ENCODE measurements at places on chromosomes 3 and 15.

- no peak for DNase-seq
These were observed 38.2 kb downstream of the TRANK1 start for GRCh38 chr3:36906504-36907149.

GRCh38 chr3:106908181-106908938 lies 468.9 kb upstream of the CCDC54 start:
- DNase-seq = no peak

DNA sequence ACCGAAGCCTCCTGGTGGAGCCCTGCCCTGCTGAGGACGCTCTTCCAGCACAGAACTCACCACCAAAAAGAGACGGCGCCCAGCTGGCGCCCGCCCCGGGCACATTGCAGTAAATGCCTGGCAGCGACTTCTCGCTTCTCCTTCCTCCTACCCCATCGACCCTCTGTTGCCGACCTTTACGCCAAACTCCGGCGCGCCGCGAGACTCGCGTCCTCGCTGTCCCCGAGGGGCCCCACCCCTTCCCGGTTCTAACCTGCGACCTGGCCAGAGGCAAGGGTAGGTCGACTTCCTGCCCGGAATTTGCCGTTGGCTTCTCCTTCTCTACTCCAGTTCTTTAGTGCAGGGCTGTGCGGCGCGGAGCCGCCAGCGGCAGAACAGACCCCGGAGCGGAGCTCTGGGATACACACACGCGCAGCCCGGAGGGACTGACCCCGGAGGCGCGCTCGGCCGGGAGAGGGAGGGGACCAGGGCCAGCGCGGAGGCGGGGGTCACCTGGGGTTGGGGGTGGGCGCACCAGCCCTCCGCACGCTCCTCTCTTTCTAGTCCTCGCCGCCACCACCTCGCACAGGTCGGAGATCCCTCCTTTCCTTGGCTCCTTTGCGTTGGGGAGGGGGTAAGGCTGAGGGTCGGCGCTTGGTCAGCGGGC lies 226.6 kb upstream of the AZI2 start:
- DNase-seq = no peak

- no peak for DNase-seq
These were observed 261.5 kb upstream of the LRTM1 start for GRCh38 chr3:55189359-55189801.

- no peak for DNase-seq
These were observed 48.1 kb downstream of the CHSY1 start for GRCh38 chr15:101203607-101204189.

DNA sequence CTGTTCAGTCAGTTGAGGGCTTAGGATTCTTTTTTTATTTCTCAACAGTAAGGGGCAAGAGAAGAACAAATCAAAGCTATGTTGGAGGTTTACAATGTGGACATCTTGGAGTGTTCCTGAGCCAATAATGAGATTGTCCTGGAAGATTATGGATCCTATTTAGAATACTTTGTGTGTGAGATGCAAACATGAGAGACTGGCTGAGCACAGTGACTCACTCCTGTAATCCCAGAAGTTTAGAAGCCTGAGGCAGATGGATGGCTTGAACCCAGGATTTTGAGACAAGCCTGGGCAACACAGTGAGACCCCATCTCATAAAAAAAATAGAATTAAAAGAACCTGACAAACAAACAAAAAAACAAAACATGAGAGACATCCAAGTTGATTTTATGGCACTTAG lies 351.6 kb downstream of the GAP43 start:
- DNase-seq = no peak

GRCh38 chr3:177051411-177051810 lies 145.9 kb downstream of the TBL1XR1 start:
- no peak for DNase-seq

GRCh38 chr3:182717216-182717615 lies 76.1 kb upstream of the ATP11B start:
- DNase-seq = no peak

DNA sequence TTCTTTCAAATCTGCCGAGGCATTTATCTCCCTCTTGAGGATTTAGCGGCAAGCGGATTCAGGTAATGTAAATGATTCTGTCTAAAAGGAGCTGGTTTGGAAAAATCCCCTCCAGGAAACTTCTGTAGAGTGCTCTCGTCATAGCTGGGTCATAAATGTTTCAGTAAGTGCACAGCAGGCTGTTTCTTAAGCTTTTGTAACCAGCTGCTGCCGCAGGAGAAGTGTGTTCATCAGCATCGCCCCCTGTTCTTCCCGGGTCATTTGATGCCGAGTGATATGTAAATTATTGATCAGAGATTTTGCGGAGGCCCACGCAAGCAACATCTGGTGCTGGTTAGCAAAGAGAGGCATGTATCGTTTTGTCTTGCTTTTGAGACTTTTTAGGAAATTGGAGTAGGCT lies 53.1 kb downstream of the DNASE1L3 start:
- DNase-seq = no peak

DNA sequence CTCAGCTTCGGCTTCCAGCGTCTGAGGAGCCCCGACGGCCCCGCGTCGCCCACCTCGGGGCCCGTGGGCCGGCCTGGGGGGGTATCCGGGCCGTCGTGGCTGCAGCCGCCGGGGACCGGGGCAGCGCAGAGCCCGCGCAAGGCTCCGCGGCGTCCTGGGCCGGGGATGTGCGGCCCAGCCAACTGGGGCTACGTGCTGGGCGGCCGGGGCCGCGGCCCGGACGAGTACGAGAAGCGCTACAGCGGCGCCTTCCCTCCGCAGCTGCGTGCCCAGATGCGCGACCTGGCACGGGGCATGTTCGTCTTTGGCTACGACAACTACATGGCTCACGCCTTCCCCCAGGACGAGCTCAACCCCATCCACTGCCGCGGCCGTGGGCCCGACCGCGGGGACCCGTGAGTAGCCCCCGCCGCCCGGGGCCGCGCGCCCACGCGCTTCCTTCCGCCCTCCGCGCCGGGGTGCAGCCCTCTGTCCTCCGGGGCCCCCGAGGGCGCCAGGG lies 462 bp downstream of the EDEM1 start:
- DNase-seq = peak; percentile 43

- no peak for DNase-seq
These were observed 103.3 kb upstream of the COL8A1 start for GRCh38 chr3:99534951-99535704.

- DNase-seq = no peak
These were observed 133.3 kb downstream of the TBC1D2B start for GRCh38 chr15:77944002-77944867.

GRCh38 chr15:55015093-55015445 lies 181.7 kb downstream of the RSL24D1 start:
- no peak for DNase-seq

GRCh38 chr3:25064681-25065080 lies 363.4 kb upstream of the RARB start:
- DNase-seq = no peak

DNA sequence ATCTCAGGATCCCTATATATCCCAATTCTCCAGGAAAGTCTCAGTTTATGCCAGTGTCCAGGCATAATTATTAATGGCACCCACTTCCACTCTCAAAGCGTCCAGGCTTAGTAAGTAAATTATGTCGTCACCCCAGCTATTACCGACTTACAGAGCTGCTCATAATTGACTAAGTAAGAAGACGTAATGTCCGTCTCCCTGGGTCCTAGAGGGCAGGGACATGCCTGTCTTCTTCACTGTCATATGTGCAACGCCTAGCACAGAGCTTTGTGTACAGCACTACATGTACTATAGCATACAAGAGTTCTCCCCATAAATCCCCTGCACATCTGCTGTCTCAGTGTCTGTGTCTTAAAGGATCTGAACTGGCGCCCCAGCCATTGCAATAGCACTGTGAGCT lies 23.9 kb upstream of the HRH1 start:
- DNase-seq = no peak

GRCh38 chr3:71186801-71187200 lies 396.7 kb downstream of the FOXP1 start:
- DNase-seq = no peak

GRCh38 chr3:107239703-107240102 lies 137.5 kb upstream of the CCDC54 start:
- DNase-seq = no peak

DNA sequence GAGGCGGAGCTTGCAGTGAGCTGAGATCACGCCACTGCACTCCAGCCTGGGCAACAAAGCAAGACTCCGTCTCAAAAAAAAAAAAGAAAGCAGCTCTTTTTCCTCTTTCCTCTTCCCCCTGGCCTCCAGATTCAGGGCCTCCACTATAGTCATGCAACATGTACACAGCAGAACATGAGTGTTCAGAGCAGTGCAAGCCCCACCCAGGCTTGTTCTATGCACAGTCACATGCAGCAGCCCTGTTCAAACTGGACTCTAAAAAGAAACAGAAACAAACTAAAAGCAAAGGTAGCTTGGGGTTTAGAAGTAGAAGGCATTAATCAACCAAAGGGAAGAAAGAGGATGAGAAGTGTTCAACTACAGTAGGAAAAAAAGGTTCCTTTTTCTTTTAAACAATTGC lies 11.8 kb downstream of the SHQ1 start:
- no peak for DNase-seq

DNA sequence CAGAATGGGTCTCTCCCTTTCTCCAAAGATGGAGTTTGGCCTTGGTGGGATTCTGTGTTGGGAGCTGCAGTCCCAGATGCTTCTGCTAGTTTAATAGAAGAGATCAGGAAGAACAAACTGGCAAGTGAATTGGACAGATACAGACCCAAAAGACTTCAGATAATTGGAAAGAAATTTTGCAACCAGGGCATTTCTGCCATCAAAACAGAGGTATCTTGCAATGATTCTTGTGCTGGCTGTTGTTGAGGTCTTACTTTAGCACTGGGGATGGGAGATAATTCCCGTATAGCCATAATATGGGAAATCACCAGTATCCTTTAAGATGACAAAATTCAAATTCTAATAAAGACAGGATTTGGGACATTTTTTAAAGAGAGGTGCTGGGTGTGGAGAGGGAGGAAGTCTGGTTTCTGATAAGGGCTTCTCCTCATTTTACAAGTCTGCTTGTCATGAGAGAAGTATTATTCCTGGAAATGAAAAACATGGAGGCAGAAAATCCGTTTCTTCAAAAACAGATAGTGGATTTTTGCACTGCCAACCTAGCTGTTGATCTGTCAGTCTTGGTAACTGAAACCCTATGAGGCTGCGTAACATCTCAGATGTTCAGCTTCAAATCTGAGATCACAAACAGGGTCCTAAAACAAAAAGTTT lies 40.1 kb downstream of the FNDC3B start:
- DNase-seq = no peak

GRCh38 chr3:4996771-4997291 lies 17.6 kb downstream of the BHLHE40 start:
- DNase-seq = no peak

DNA sequence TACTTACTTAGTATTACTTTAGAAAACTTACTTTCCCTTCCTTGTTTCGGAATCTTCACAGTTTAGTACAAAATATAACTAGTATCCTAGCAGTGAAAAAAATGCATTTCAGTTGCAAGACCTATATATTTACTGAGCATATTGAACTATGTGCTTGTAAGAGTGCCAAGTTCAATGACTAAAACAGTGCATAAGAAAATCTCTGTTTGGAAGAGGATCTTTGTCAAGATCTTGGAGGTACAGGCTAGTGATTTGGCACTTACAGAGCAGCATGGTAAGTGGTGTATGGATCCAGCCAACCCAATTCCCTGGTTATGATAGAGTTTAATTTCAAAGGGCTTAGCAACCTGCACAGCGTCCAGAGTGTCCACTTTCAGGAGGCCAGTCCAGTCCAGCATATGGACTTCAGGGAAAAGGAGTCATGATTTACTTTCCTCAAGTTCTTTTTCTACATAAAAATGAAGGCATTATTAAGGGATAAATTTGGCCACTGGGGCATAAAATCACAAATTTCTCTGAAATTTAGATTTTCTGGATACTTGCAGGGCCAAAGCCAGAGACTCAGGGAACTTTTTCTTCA lies 625.8 kb upstream of the BCHE start:
- no peak for DNase-seq

- DNase-seq = no peak
These were observed 296.2 kb downstream of the FHIT start for GRCh38 chr3:60955034-60955433.

DNA sequence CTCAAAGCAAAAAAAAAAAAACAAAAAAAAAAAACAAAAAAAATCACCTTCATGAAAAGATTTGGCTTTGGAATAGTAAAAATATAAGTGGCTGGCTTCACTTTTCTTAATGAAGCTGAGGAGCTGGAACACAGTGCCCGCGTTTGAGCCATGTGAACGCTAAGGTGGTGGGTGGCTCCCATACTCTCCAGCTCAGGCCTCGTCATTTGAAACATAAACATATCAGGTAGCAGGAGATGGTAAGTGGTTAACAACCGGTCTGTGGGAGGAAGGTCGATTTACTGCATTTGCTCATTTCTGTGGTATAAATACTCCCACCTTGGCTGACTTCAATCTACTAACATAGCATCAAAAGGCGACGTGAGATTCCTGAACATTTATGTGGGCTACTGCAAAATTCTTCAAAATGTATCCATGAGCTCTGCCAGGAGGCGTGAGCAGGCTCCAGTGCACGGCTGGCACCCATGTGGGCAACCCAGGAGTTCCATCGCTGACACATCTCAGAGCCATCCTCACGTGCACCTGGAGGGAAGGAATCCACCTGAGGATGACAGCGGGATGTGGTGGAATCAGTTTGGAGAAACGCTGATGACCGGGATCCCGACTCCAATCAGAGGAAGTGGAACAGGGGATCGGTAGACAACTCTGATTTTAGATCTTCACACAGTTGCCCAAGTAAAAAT lies 157.6 kb downstream of the ATP10A start:
- no peak for DNase-seq

GRCh38 chr3:77342688-77343087 lies 302.8 kb downstream of the ROBO2 start:
- no peak for DNase-seq

GRCh38 chr3:176757429-176757828 lies 439.9 kb downstream of the TBL1XR1 start:
- DNase-seq = no peak
